Urothelium cell line (cell line): ENCODE measurements at places on chromosomes 5 and 9.

GRCh38 chr5:164772122-164772521 lies 1266.7 kb downstream of the MAT2B start:
- DNase-seq: no peak

GRCh38 chr9:133828338-133828997 lies 90.3 kb upstream of the SARDH start:
- DNase-seq: no peak

DNA sequence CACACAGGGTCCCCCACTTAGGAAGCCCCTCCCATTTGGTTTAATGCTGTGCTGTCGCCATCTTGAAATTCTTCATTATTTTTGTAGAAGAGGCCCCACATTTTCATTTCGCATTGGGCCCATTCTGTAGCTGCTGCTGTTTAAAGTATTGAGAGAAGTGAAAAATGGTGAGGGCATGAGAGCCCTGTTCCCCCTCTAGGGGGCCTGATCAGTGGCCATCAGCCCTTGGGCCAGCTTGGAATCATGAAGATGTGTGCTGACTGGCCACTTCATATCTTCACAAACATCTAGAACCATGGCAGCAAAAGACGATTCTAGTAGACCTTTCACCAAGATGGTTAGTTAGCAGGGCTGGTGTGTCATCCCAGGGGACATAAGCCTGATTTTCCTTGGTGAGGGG lies 3.3 kb downstream of the TMEM268 start:
- no peak for DNase-seq

DNA sequence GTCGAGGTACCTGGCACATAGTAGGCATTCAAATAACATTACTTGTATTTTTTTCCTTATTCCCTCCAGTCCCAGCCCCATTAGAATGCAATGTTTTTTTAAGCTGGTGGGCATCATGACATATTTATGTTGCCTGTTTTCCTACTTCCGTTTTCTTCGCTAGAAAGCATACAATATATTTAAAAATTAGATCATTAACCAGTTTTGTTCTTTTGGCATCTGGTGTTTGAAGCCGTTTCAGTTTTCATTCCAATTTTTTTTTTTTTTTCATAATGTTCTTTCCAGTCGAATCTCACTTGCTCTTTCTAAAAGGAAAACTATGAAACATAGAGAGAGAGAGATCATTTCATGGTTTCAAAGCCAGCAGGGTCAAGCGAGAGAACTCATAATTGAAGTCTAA lies 228.3 kb upstream of the C9orf72 start:
- DNase-seq: no peak

GRCh38 chr5:77209495-77210090 lies 887 bp upstream of the PDE8B start:
- no peak for DNase-seq

DNA sequence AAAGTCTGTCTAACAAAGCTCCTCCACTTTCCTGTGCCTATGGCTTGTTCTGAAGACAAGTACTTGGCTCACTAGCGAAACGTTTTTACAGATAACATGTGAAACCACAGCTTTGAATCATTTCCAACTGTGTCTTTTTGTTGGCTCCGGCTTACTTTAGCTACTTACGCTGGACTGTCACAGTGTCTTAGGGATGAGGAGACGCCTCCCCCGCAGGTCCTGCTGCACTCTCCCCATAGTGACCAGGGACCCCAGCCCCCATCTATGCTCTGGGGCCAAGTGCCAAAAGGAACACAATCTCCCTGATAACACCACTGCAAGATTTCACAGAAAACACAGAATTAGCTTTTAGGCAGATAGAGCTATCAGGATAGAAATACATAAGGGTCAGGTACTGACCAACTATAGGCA lies 219.1 kb downstream of the ADAMTS6 start:
- DNase-seq: peak; percentile 18

GRCh38 chr9:123120131-123120530 lies 86.7 kb downstream of the GPR21 start:
- DNase-seq: no peak

- peak; percentile 68 for DNase-seq
These were observed 12.7 kb downstream of the PDGFRB start for GRCh38 chr5:150142959-150143349.

- DNase-seq: no peak
These were observed 10.6 kb downstream of the NIPAL4 start for GRCh38 chr5:157470631-157471030.
